DND-41 (cell line): ENCODE measurements at places on chromosomes 1 and 21.

GRCh38 chr1:66256629-66257572 lies 277.1 kb upstream of the SGIP1 start:
- no peak for DNase-seq

DNA sequence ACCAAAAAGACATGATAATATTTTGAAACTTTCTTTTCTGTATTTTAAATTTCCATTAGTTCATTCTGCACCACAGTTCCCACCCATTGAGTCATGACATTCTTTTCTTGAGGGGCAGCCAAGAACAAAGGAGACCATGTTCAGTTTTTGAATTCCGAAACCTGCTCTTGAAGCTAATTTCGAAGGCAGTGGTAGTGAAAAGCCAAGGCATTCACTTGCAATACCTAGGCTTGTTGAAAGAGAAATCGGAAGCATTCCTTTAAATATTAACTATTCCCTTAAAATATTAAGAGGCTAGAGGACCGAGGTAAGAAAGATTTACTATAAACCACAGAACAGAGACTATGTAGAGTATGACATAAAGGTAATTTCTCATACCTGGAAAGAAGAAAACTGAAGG lies 256.3 kb downstream of the ADGRL2 start:
- no peak for DNase-seq

DNA sequence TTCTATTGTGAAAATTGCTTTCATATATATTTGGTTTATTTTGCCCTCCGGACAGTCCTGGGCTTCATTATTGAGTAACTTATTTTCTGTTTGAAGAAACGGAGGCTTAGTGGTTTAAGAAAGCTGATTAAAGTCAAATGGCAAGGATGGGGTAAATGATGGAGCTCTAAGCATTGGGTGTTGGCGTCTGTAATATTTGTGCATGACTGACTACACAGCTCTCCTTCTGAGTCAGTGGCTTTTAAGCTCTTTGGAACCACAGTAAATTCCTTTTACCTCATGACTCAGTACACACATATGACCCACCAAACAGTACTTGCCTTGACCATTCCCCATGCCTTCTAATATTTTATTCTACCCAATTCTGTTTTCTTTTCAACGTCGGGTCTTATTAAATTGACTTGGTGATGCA lies 21.0 kb downstream of the B3GALT5 start:
- DNase-seq: no peak

DNA sequence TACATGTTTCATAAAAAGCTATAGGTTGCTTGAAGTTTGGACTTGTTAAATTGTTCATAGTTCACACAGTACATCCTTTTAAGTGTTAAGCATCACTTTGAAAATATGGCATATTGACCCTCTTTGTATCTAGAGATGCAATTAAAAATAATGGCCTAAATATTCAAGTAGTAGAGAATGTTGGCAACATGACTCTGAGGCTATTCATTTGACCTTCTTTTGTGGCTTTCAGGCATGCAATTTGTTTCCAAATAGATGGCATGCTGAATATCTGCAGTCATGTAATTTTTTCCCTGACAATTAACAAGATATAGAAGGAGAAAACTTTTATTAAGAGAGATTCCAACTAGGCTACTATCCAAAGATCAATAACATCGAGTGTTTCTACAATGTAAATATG lies 230.5 kb upstream of the ZRANB2 start:
- no peak for DNase-seq

DNA sequence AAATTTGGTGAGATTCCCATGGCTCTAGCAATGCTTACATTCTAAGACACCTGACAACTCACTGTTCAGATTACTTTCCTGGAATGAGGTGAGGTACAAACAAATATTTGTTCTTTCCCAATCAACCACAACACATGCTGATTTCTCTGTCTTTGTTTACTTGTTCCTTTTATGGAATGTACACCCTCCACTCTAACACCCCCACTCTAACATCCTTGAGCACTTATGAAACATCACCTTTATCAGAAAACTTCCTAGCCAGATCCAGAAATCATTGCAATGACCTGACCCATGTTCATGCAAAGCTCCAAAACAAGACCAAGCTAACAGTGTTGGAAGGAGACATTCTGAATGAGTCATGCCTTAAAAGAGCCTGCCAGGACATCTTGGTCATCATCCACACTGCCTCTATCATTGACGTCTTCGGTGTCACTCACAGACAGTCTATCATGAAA lies 35.5 kb downstream of the HSD3B1 start:
- DNase-seq: no peak

DNA sequence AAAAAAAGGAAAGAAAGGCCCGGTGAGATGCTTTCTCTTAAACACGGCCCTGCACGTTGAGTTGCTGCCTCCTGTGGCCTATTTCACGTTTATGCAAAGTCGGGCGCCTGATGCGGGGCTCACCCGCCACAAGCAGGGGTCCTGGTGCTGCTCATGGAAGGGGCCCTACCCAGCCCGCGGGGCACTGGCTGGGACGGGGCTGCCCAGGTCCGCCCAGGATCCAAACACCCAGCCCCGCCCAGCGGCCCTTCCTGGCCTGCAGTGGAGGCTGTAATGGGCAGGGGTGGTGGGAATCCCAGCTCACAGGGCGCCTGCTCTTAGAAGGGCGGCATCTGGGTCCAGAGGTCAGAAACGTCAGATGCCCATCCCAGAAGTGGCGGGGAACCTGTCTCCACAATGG lies 1.6 kb downstream of the COL6A2 start:
- no peak for DNase-seq

- DNase-seq: no peak
Observed at GRCh38 chr1:46699666-46700065, 19.2 kb downstream of the EFCAB14 start.

DNA sequence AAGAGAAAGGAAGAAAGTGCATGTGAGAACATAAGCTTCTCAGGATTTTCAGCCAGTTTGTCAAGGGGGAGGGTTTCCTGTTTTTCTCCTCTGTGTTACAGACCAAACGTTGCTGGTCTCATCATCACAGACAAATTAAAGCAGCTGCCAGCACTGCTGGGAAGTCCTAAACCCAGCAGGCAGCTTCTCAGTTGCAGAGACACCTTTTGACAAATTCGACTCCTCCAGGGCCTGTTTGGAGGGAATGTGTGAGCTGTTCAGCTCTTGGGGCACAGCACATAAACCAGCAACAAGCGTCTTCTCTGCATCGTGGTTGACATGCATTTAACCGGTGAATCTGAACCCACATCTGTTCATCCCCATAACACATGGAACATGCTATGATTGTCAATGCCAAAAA lies 454.6 kb upstream of the RUNX1 start:
- peak; percentile 90 for DNase-seq

- no peak for DNase-seq
Observed at GRCh38 chr1:17914131-17914530, 159.0 kb downstream of the ACTL8 start.

DNA sequence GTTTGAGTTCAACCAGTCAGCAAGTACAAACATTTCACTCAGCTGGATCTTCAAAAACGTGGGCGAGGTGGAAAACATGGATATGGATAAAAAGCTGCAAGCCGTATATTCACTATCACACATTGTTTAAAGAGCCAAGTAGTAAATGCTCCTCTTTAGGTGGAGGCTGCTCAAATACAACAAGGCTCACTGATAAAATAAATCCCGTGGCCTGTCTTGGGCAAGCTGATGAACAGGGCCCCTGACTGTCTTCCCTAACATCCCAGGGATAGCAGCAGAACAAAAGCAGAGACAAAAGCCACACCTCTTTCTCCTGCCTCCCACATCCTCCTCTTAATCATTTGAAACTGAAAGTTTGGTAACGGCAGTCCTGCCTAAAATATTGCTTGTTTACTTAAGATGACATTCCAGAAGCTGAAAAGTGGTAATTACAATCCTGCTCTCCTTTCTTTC lies 357.7 kb downstream of the TTLL7 start:
- DNase-seq: peak; percentile 44

DNA sequence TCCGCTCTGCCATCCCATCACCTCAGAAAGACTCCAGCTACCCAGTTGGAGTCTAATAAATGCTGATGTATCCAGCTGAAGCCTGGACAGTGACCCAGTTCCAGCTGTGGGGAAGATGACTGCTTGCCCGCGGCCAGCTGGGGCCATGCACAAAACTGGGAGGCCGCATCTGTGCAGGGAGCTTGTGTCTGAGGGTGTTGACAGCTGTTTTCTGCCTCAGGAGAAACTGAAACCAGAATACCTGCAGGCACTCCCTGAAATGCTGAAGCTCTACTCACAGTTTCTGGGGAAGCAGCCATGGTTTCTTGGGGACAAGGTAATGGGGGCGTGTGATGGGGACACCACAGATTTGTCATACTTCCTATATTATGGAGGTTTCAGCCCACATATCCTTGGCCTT lies 3.2 kb downstream of the GSTM2 start:
- no peak for DNase-seq

DNA sequence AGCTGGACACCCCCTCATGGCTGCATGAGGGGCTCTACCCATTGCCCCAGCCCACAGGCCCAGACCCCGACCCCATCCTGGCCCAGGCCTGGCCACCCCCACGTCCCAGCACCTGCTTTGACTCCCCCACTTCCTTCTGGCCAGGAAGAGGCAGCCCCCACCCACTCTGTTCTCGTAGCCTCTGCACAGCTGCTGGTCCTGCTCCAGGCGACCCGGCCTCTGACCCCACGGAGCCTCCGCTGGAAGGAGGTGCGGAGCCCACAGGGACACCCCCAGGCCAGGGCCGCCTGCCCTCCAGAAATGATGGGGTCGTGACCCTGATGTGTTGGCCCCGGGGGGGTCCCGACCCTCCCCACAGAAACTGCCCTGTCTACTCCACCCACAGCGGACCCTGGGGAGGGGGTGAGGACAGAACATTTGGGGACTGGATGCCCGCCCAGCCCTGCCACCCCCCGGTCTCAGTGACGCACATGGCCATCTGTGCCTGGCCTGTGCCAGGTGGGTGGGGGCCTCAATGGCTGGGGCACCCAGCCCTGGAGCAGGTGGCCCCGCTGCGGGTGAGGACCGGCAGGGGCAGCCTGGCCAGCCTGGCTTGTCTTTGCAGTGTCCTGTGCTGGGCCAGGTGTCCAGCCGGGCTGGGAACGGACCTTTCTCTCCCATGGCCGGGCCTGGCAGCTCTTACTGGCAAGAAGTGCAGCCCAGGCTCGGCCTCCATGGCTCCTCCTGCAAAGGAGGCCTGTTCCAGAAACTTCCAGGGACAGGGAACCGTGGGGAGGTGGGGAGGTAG lies 78.6 kb downstream of the MORN1 start:
- no peak for DNase-seq

DNA sequence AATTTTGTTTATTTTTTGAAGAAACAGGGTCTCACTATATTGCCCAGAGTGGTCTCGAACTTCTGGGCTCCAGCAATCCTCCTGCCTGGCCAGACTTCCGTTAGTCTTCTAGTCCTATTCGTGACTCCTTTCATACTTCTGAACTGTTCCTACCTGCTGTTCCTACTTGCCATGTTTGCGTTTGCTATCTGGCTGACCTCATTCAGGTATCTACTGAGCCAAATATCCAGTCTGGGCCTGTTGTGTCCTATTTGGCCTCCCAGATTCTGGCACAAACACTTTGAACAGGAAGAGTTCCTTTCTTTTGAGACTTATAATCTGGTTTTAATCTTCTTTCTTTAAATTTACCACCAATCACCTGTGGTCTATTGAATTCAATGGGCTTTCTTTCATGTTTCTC lies 6.9 kb upstream of the NR1I3 start:
- DNase-seq: no peak

- no peak for DNase-seq
Observed at GRCh38 chr1:22290157-22290556, 147.3 kb upstream of the WNT4 start.

DNA sequence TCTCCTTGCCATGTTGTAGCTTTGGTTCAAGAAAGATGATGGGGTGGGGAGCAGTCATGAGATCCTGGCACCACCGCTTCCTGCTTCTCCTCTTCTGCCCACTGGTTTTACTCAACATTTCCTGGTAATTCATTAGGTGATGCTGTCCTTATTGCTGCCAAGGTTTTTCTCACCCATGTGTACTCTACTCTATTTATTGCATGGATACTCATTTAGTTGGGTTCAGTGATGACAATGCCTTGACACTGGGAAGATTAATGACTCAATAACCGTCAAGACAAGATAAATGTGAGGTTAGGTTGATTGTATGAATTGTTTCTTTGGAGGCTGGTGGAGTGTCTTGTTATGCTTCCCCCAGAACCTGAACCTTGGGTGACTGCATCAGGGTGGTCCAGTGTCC lies 484.2 kb downstream of the SIPA1L2 start:
- DNase-seq: no peak

DNA sequence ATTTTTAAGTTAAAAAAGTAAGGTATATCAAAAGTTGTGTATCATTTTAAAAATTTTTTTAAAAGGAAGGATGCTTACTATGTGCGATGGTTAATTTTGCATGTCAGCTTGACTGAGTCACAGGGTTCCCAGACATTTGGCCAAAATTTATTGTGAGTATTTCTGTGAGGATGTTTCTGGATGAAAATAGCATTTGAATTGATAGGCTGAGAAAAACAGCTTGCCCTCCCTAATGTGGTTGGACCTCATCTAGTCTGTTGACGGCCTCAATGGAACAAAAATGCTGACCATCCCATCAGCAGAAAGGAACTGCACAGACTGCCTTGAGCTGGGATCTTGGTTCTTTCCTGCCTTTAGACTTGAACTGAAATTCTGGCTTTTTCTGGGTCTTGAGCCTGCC lies 724.5 kb downstream of the NCAM2 start:
- DNase-seq: no peak

DNA sequence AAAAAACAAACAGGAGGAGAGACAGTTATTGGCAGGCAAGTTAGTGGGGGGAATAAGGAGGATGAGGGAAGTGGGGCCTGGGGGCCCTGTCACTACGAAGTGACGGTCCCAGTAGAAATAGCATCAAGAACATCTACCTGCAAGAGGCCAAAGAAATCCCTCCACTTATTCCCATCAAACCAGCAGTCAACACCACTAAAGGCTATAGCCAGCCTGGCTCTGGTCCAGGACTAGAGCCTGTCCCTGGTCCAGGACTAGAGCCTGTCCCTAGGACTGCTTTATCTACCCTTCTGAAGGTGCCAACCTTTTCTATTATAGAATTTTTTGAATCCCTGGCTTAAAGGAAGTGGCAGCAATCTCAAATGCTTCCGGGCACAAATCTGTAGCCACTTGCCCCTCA lies 3.2 kb downstream of the KLF18 start:
- DNase-seq: no peak

GRCh38 chr1:247840818-247841217 lies 878 bp downstream of the OR11L1 start:
- DNase-seq: no peak

DNA sequence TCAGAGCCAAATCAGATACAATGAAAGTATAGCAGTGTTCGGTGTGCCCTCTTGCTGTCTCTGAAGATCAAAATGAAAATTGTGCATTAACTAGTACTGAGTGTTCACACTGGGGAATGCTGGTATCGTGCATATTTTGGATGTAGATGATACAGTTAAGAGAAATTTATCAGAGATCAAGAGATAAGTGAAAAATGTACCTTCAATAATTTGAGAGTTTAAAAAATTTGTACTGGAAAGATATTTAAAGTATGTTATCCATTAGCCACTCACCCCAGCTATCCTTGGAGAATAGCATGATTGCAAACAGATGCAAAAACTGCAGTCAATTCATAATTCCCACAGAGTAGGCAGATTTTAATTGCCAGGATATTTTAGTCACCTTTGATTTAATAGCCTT lies 56.4 kb downstream of the GREM2 start:
- DNase-seq: no peak
